ENCODE measurements at places on chromosomes 4 and X.

GRCh38 chr4:169351872-169352271 is 81.1 kb upstream of the SH3RF1 start:
- DNase-seq, result no peak

DNA sequence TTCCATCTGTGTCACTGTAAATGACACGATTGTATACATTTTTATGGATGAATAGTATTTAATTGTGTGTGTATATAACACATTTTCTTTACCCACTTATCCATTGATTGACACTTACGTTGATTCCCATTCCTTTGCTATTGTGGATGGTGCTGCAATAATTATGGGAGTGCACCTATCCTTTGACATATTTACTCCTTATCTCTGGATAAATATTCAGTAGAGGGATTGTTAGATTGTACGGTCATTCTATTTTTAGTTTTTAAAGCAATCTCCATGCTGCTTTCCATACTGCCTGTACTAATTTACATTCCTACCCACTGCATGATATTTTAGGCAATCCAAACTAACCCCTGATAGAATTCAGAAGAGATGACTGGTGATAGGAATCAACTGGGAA is 980.1 kb downstream of the FSTL5 start:
- DNase-seq, result no peak

- no peak for DNase-seq
These were observed 31.2 kb downstream of the PDE5A start for GRCh38 chr4:119597377-119597776.

DNA sequence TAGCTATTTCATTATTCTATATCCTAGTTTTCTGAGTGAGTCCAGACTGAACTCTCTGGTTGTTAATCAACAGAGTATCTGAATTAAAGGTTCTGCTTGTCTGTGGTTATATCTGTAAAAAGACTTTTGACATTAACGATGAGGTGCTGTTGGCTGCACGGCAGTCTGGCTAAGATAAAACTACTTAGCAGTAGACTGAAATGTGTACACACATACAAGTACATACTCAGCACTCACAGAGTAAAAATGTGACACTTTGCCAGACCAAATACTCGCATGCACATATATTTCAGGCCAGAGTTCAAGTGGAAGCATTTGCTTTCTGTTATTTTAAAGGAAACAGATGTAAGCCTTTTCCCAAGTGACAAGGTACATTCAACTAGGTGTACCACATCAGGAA is 80.5 kb downstream of the PRDM5 start:
- DNase-seq, result no peak

GRCh38 chr4:93878566-93878965 is 50.0 kb downstream of the ATOH1 start:
- DNase-seq, result no peak

GRCh38 chr4:186204686-186205085 is 13.3 kb downstream of the CYP4V2 start:
- DNase-seq, result no peak

DNA sequence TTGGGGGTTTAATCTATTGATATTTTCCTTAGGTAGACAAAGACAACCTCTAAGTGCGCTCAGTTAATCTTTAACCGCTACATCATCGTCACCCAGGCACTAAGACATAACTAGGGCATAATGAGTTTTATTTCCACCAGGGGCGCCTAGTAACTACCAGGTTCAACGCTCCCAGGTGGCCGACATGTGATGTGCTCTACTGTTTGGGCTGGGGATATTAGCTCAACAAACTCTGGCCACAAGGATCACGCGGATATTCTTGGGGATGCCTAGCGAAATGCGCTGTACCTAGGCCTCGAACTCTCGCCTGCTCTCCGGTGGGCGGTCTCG is 915 bp upstream of the RAB33B start:
- DNase-seq, result peak; percentile 37

GRCh38 chr4:142351958-142352357 is 494.1 kb downstream of the INPP4B start:
- DNase-seq, result no peak

- DNase-seq, result no peak
These were observed 95.2 kb upstream of the RPS6KA3 start for GRCh38 chrX:20361890-20362262.

DNA sequence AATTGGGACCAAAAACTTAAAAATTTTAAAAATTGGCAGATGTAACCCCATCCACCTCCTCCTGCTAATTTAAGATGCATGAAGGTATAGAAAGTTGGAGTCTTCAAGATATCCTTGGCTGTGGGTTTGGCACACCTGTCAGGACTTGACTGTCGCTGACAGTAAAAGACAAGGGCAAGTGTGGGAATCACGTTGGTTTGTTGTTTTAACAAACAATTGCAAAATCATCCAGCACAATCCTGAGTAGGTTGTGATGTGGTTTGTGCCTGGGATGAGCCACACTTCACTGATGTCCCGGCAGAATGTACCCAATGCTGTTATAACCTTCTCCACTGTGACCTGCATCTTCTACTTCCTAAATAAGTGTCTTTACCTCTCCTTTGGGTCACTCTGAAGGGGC is 24.0 kb downstream of the HOPX start:
- no peak for DNase-seq

GRCh38 chrX:27890611-27891010 is 82.8 kb downstream of the MAGEB10 start:
- DNase-seq, result no peak

- no peak for DNase-seq
These were observed 473.7 kb downstream of the CENPC start for GRCh38 chr4:67071641-67072040.

DNA sequence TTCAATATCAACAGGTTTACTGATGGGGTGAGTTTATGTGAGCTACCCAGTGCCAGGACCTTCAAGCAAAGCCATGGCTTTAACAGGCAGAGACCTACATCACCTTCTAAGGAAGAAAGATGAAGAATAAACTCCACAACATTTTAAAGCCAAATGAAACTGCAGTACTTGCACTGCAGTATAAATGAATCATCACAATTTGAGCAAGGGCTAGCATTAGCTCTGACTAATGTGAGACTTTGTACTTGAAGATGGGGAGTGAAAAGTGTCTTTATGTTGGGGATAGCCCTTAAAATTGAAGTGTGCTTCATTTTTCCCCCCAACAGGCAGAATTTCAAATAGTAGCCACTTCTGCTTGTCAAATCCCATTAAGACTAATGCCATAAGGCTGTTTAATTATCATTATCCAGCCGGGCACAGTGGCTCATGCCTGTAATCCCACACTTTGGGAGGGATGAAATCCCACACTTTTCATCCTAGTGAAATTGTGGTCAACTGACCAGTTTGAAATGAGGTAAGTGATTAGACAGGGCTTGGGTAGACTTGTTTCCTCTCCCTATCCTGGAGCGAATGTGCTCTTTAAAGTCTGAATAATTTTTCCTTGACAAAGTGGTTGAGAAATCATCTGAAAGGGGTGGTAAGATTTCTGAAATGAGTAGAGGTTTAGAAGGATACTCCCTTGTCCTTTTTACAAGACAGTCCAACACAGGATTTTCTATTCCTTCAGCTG is 27.2 kb upstream of the GPR34 start:
- DNase-seq, result no peak

- DNase-seq, result no peak
These were observed 148.1 kb upstream of the FAM9B start for GRCh38 chrX:9182041-9182440.

DNA sequence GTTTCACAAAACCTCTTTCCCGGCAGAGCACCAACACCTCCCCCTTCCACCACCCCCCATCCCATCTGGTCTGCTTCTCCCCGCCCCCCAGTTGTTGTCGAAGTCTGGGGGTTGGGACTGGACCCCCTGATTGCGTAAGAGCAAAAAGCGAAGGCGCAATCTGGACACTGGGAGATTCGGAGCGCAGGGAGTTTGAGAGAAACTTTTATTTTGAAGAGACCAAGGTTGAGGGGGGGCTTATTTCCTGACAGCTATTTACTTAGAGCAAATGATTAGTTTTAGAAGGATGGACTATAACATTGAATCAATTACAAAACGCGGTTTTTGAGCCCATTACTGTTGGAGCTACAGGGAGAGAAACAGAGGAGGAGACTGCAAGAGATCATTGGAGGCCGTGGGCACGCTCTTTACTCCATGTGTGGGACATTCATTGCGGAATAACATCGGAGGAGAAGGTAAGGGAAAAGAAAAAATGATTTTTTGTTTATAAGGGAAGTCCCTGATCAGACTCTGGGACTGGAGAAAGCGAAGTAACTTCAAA is at the start of gene PDGFRA:
TSS of gene PDGFRA (plus strand) at position 333 of the 541 bp plus-strand sequence. CDS start 29,476 bp downstream, outside the sequence.
- no peak for DNase-seq

DNA sequence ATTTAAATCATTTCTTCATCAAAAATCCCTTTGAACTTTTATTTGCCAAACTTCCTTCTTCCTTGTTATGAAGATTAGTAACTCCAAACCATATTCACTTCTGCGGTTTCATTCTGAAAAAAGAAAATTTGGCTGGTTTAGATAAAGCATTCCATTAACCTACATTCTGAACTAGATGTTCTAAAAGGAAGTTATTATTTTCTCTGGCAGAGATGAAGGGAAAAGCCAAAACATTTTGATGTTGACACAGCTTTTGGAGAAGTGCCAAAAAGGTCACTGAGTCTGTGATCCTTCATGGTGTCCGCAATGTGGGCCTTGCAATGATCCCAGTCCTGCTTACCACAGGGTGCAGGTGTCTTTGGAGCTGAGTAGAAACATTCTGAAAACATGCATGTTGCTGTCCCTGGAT is 36.0 kb downstream of the CXCL8 start:
- no peak for DNase-seq

- no peak for DNase-seq
These were observed 6.0 kb downstream of the CXCL2 start for GRCh38 chr4:74092957-74093356.

GRCh38 chr4:69518538-69519198 is 23.0 kb upstream of the UGT2B4 start:
- no peak for DNase-seq

- DNase-seq, result no peak
These were observed 10.4 kb upstream of the PRSS12 start for GRCh38 chr4:118363166-118363565.

GRCh38 chrX:39716401-39716800 is 381.4 kb downstream of the BCOR start:
- no peak for DNase-seq

- no peak for DNase-seq
These were observed 85.5 kb downstream of the BMPR1B start for GRCh38 chr4:94843216-94843615.

DNA sequence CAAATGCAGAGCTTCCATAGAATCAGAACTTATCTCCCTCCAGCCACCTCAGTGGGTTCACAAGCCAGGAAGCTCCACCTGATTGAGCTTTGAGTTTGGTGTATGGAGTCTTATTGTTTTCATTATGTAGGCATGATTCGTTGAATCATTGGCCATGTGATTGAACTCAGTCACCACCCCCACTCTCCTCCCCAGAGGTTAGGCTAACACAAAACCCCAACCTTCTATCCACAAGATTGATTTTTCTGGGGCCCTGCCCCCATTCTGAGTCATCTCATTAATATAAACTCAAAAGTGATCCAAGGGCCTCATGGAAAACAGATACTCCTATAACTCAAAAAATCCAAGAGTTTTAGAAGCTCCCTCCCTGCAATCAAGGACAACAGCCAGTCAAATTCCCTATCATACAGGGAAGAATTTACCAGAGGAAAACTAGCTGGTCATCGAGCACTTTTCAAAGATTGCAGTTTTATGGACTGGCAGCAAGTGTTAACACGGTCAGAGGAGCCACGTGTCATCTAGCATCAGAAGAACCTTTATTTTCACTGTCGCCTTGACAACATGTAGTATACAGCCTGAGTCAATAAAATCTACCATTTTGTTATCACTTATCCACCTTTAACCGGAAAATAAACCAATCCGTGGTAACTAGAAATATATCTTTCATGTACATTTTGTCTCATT is 35.9 kb upstream of the GUCY1B1 start:
- DNase-seq, result no peak

GRCh38 chrX:136128743-136129142 is 18.6 kb upstream of the FHL1 start:
- no peak for DNase-seq

- no peak for DNase-seq
These were observed 457.4 kb upstream of the PCDH10 start for GRCh38 chr4:132691668-132692067.

DNA sequence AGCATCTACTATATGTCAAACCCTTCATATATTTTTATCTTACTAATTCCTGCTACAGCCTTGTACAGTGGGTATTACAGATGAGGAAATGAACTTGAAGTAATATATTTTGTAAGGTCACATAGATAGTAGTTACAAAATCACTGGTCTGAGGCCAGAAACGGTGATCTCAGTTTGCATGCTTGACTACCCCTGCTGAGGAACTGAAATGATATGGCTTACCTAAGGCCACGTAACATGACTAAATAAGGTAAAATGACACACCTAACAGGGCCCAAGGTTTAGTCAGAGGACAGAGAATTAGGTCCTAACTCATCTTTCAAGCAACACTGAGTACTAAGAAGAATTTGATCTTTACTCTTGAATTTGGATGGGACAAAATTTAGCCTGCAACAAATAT is 1.5 kb upstream of the COMMD8 start:
- DNase-seq, result no peak

- DNase-seq, result no peak
These were observed 132.1 kb upstream of the ADGRL3 start for GRCh38 chr4:61068060-61068459.

DNA sequence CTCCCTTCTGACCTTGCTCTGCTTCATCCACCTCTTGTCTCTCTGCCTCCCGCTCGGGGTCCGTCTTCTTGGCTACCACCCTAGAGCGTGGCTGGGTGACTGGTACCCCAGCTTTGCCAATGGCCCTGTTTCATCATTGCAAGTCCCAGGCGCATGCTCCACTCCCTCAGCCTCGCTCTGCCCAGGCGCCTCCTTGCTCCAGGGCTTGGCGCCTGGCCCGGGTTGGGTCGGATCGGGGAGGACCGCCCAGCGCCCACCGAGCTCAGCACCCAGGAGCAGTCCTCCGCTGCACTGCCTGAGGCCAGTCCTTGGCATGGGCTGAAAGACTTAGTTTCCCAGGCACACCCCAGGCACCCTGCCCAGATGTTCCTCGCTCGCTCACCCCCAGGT is 577 bp downstream of the BGN start:
- DNase-seq, result no peak

DNA sequence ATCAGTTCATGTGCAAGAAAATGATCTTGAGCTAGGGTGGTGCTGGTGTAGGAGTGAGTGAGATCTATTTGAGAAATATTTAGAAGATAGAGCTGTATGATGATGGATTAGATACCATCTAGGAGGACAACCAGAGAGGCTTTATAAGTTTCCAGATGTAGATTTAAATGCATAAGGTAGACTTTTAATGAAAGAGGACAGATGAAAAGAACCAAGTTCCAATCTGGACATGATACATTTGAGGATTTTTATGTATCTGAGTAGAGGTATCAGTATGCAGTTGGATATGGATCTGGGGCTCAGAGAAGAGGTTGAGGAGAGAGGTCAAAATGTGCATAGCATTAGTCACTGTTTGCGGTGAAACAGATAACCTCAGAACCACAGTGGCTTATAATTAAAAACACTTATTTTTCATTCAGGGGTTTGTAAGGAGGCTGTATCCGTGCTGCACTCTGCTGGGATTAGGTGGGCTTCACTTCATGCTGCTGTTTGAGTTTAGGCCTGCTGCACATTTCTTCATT is 348.7 kb downstream of the BMPR1B start:
- no peak for DNase-seq

GRCh38 chr4:53586121-53586816 is 5.0 kb downstream of the LNX1 start:
- no peak for DNase-seq

- DNase-seq, result no peak
These were observed 107.5 kb upstream of the VCX2 start for GRCh38 chrX:8278557-8278956.

- DNase-seq, result no peak
These were observed 2.8 kb downstream of the SH3D19 start for GRCh38 chr4:151322570-151322969.

All from activated CD8-positive, alpha-beta memory T cell treated with anti-CD3 and anti-CD28 coated beads for 1 hour (primary cell).